ENCODE measurements at places on chromosomes 5 and 9.

DNA sequence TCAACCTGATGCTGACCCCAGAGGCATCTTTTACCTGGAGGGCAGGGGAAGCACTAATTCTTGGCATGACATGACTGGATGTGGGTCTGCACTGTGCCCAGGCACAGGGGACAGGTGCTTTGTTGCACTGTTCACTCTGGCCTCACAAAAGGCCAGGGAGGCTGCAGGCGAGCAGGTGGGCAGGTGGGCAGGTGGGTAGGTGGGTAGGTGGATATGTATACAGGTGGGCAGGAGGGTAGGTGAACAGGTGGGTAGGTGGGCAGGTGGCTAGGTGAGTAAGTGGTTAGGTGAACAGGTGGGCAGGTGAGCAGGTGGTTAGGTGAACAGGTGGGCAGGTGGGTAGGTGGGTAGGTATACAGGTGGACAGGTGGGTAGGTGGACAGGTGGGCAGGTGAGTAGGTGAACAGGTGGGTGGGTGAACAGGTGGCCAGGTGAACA lies 1.5 kb downstream of the PAEP start:
- no peak for DNase-seq

DNA sequence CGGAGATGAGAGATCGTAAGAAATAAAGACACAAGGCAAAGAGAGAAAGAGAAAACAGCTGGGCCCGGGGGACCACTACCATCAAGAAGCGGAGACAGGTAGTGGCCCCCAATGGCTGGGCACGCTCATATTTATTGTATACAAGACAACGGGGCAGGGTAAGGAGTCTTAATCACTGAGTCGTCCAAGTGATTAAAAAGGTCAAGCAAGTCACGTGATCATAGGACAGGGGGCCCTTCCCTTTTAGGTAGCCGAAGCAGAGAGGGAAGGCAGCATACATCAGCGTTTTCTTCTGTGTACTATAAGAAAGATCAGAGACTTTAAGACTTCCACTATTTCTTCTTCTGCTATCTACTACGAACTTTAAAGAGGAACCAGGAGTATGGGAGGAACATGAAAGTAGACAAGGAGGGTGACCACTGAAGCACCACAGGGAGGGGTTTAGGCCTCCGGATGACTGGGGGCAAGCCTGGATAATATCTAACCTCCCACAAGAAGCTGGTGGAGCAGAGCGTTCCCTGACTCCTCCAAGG lies 24.6 kb upstream of the QSOX2 start:
- no peak for DNase-seq

DNA sequence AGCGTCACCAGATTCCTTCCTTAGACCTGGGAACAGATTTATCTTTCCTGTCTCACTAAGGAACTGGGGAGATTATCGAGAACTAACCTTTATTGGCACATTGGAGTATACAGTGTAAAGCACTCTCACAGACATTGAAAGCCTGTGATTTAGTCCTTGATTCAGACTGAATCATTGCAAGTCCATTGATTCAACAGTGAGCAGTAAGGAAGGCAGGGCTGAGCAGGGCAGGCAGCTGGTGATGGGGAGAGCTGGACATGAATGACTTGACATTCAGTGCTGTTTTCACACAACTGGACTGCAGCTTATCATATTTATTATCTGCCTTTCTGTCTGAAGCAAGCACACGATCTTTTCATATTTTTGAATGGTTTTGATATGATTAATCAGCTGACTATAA lies 16.2 kb downstream of the ISOC1 start:
- DNase-seq, result no peak

DNA sequence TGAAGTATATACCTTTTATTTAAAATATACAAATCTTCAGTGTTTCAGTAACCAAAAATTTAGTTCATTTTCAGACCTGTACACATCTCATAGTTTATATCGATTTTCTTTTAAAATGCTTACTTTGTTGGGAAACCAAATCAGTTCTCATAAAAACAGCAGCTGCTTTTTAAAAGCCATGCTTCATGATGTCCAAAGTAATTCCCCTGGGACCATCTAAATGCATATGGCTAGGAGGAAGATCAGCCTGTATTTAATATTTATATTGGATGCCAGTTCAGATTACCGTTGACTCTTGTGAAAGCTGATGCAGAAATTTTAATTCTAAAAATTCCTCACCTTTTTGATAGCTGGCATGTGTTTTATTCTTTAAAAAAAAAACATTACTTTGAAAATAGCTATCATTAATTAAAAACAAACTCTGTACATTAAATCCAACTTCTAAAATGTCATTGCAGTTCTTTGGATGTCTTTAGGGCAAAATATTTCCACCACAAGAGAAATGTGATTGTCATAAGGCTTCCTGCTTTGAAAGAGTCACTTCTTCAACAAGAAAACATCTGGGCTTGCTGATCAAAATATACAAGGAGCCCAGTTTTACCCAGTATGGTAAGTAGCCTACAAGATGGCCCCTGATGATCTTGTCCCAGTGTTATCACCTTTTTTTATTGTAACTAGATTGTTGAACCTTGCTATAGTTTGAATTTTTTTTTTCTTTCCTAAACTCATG lies 1242.9 kb upstream of the CDH6 start:
- no peak for DNase-seq

DNA sequence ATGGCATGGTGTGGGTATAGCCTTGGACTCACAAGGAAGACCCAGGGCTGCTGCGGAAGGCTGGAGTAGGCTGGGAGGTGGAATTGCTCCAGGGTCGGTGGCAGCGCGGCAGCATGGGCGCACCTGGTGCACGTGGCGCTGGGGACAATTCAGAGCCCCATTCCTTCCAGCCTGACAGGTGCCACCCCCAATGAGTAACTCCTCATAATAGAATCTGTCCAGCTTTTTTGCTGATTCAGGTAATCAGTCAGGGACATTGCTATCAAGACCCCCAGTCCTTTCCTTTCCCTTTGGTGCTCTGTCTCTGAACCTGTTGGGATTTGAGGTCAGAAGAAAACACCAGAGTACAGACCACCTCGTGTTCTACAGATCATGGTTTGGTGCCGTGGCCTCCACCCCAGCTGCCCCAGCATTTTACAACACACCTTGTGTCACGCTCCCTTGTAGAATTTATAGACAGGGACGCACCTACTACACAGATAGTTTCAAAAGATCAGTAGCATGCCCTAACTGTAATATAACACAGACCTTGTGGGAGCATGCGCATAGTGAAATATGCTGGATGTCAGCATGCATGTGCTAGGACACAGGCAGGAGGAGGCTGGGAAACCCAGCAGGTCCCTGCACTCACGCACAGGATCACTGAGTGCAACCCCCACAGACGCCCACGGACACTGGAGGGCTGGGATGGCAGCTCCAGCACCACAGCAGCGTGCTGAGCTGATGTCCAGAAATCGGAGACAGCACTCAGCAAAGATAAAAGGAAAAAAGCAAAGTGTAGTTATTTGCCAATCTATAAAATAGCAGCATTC lies 47.9 kb upstream of the CTSL start:
- no peak for DNase-seq

DNA sequence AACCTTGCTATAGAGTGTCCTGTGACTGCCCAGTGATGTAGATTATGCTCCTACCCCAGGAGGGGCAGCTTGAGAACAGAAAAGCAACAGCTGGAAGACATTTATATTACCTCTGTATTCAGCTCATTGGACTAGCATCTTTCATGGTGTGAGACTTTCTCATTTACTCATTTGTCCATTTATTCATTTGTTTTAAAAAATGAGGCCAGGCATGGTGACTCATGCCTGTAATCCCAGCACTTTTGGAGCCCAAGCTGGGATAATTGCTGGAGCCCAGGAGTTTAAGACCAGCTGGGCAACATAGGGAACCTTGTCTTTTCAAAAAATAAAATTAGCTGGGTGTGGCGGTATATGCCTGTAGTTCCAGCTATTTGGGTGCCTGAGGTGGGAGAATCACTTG lies 130.0 kb upstream of the LHFPL2 start:
- no peak for DNase-seq

GRCh38 chr9:94794476-94795167 lies 68.1 kb downstream of the AOPEP start:
- DNase-seq, result no peak

DNA sequence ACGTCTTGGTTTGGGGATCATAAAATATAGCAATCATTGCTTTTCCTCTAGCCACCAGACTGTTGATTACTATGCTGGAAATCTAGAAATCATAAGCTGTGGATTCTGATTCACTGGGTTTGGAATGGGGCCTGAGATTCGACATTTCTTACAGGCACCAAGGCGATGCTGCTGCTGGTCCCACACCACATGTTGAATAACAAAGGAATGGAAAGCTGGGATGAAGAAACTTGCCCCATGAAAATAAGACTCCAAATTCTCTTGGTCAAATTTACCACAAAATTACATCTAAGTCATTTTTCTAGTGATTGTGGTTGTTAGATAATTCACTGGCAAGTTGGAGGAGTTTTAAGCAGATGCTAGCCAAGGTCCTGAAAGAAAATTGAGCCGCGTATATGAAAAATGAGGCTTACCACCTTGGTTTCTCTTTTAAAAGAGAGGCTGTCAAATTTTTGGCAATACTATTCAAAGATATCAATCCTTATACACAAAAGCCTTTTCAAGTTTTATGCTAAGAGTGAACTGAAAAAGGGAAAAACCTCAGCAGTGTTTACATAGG lies 23.0 kb upstream of the MEIKIN start:
- DNase-seq, result no peak

DNA sequence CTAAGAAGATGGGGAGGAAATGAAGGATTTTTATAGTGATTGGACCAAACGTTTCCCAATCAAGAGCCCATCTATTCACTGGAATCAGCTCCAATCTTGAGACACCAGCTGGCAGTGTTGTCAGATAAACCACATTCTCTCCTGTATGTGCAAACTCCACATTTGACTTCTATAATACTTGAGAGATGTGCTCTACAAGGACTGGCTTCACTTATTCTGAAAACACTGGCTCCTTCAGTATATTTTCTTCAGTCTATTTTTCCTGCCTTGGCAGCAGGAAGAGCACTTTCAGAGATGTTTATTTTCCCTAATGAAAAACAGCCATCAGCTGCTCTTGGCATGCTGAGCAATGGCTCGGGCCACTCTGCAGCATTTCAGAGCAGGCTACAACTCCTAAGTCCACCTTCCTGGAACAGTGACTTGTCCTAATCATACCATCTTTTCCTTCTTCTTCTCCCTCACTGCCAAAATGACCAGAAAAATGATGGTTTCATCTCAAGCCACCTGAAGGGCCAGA lies 96.9 kb upstream of the FSTL4 start:
- DNase-seq, result no peak

DNA sequence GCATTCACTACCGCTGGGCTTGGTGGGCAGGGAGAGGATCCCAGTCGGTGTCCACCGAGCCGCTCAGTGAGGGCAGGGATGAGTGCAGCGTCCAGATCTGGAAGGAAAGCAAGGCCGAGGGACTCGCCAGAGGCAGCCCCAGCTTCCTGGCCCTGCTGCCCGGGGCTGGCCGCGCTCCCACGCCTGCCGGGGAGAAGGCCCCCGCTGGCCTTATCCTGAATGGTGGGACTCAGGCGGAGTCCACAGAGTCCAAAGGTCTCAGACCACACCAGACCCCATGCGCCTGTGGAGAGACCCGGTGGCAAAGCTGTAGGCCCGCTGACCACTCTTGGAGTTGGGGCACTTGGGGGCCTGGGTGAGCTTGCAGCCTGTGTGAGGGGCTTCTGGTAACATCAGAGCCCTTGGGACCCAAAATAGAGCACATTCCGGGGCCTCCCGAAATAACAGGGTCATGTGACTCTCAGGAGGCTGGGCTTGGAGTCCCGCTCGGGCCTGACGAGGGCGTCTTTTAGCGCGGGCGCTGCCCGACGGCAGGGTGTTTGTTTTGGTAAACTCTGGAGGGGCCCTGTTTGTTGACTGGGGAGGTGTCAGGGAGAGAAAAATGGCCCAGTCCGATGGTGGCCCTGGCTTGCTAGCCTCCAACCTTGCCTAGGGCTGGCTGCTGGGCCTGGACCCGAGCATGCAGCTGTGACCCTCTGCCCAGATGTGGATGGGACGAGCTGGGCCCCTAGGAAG lies 2.8 kb downstream of the RXRA start:
- peak; percentile 9 for DNase-seq

GRCh38 chr9:137113385-137114159 lies 961 bp downstream of the DPP7 start:
- no peak for DNase-seq

DNA sequence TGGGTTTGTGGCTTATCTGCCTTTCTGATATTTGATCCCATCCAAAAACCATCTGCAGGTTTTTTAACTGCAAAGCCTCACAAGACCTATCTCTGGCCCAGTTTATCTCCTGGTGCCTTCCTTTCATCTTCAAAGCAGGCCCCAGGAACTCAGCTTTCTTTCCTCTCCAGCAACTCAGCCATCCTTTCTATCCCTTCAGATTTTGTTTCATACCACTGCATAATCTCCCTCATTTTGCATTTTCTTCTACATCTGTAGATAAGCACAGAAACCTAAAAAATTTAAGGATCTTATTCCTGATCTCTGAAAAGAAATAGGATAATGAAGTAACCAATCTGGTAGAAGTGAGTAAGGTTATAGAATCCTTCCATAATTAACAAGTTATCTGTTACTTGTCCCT lies 19.5 kb upstream of the ERCC6L2 start:
- DNase-seq, result no peak

GRCh38 chr5:76694317-76694716 lies 21.6 kb upstream of the F2R start:
- no peak for DNase-seq

- DNase-seq, result no peak
Measured at GRCh38 chr5:1655496-1656270, 131.9 kb upstream of the LPCAT1 start.

DNA sequence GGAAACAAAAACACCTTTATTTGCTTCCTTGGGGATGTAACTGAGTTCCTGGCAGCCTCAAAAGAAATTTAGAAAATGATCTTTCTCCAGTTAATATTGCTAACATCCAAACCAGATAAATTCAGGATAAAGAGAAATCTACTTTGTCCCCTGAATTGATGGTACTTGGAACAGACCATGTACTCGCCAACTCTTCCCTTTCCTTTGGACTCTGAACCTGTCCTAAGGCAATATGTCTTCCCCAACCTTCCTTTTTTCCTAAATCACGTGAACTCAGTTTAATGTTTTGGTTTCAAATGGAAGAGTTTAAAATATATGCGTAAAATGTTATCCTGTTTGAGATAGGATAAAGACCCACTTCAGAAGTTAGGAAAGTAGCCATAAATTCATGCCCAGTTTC lies 28.0 kb downstream of the ACO1 start:
- DNase-seq, result no peak

Data from hematopoietic multipotent progenitor cell treated with erythropoietin and hydrocortisone succinate and interleukin-3 and kit ligand, for 17 days (in vitro differentiated cells).